ENCODE measurements at places on chromosomes 1 and 21.

GRCh38 chr1:228308628-228309325, 97.9 kb downstream of the TRIM11 start:
- DNase-seq = no peak

DNA sequence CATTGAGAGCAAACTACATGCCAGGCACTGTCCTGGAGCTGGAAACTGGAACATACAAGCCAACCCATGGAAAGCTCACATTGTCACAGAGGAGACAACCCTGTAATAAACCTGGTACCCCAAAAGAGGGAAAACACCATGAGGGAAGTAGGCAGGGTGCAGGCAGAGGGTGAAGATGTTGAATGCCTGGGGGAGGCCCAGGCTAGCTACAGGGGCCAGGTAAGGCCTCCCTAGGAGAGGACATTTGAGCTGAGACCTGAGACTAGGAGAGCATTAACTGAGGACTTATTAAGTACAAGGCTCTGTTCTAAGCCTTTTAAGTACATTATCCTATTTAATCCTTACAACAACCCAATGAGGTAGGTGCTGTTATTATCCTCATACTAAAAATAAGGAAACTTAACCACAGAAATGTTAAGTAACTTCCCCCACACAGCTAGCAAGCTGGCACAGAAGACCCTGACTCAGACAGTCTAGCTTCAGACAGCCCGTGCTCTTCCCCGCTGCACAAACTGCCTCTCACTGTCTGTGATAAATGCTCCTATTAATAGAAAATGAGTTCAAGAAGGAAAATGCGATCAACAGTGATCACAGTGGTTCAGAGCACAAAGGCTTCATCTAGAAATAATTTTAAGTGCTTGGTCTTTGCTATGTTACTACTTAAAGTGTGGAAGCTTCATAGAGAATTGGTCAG, 41.8 kb downstream of the ZNF281 start:
- DNase-seq = no peak

DNA sequence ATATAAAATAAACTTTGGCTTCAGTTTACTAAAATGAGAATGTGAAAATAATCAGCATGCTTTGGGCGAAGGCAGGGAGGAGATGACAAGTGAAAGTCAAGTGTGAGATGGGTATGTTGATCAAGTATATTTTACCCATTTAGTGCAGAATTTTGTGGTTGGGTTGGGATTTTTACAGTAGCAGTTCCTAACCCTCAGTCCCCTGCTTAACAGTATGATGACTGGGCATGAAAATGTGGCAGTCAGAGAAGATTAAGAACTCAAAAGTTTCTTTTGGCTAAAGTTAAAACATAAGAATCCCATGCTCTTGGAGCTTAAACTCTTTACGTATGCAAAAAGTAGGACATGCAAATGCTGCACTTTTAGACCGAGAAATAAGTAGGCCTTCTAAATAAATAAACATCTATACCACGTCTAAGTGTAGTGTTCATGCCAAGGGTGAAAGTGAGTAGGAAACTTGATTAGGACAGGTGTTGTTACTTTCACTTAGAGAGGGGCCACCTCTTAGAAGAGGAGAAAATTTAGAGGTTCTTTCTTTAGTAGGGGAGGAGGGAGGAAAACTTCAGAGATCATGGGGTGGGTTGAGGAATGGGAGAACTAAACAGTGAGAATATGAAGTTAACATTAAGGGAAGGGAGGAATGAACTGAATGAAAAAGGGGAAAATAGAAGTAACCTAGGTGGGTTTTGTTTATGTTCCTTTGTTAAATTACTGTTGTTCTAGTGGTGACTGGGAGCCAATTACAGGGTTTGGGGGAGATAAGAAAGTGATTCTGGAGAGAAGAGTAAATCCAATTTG, 127.8 kb downstream of the OSBPL9 start:
- DNase-seq = no peak

- DNase-seq = no peak
Observed at GRCh38 chr1:44884746-44885145, 41.7 kb upstream of the PTCH2 start.

- no peak for DNase-seq
Observed at GRCh38 chr1:10751160-10751559, 45.3 kb downstream of the CASZ1 start.

GRCh38 chr1:5651027-5651410, 341.2 kb downstream of the NPHP4 start:
- no peak for DNase-seq

- DNase-seq = no peak
Observed at GRCh38 chr21:38027901-38028498, 111.7 kb upstream of the KCNJ6 start.

DNA sequence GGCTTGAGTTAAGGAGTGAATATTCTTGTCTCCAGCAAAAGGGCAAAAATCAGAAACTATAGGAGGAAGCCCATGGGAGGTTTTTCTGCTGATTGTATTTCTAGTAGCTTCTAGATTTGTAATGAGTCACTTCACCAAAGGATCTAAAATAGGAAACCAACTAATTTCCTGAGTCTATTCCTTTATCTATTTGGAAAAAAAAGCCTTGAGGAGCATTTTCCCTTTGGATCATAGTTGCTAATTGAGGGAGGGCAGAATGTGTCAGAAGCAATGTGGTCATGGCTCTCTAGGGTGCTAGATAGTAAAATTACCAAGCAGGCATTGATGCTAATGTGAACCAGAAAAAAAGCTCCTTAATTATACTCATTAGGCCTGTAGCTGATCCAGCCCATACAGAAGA, at the start of gene OR10R2:
Gene OR10R2 (plus strand): TSS at position 301 of the 400 bp plus-strand sequence. CDS start 106 bp downstream, outside the sequence.
- DNase-seq = no peak

DNA sequence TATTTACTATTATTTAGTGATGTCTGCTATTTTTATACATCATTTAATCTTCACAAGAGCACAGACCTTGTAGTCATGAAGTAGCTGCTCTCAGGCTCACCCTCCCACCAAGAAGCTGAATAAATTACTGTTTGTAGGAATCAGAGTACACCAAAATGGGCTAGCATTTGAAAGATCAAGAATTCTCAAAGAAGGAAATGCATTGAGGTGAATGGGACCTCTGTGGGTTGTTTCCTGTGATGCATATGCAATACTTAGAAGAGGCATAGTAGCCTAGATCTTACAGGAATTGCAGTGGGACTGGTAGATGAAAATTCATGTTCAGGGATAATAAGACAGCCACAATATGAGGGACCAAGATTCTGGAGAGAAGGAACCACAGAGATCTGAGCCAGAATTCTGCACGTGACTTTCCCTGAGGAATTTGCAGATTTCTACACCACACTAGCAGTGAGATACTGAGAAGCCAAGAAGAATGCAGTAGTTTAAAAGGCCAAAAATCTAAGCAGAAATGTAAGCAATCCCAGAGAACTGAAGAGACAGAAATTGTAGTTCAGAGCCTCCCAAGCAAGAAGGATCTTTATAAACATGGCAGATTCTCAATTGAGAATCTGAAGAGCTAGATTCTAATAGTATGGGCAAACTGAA, 307.0 kb downstream of the ST6GALNAC3 start:
- DNase-seq = no peak

DNA sequence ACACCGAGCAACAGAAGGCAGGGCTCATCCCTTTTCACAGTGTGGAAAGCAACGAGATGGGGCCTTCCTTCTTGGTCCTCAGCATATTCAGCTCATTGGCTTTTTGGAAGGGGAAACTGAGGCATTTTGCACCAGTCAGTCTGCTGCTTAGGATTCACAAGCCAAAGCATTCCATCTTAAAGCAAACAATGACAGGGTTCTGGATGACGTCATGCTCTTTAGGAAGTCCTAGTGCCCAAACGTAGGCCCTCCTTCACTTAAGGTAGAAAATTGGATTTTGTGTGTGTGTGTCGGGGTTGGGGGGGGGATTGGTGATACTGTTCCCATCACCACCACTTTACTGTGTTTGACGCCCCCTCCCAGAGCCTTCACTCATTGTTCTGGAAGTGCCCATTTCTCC, 101.6 kb downstream of the SELENOF start:
- no peak for DNase-seq

- DNase-seq = no peak
Observed at GRCh38 chr1:219517031-219517430, 95.9 kb downstream of the ZC3H11B start.

DNA sequence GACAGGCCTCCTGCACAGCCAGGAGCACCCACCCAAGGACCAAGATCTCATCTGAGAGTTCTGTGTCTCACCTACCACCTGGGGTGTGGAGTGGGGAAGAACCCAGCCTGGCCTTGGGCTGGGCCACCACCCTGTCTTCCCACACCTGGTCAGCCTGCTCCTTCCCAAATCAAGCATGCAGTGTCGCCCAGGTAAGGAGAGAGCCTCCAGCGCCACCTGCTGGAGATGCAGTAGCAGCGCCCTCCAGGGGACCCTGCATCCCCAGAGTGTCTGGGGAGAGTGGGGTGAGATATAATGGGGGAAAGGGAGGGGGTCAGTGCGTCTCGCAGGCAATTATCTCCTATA, 32.3 kb downstream of the KIAA2013 start:
- DNase-seq = peak; percentile 36

GRCh38 chr1:178335426-178335825, 161.3 kb downstream of the CLEC20A start:
- no peak for DNase-seq

DNA sequence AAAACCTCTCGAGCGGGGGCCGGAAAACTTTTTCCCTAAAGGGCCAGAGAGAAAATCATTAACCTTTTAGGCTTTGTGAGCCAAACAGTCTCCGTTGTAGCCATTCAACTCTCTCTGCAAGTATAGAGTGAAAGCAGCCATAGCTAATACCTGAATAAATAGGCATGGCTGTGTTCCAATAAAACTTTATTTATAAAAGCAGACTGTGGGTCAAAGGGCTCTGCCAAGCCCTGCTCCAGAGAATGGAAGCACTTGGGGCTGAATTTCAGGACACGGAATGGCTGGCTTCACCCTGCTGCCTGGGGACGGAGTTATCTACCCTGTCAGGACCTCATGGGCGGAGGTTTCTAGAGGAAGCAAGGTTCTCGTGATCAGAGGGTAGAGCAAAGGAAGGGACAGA, 92.7 kb downstream of the CASZ1 start:
- no peak for DNase-seq

DNA sequence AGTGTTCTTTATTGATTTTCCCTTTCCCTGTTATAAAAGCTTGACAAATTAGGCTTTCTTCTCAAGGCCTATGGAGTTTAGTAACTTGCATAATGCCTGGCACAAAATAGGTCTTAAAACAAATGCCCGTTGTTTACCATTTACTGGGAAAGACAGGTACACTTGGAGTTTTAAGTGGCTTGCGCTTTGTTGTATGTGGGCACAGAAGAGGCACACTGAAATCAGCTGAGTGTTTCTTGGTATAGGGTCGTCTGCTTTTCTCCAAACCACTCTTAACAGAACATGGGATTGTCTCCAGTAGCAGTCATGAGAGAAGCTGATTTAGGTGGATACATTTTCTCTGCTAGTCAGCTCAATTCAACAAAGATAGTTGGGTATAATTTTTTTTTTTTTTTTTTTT, 132.5 kb downstream of the SYT14 start:
- DNase-seq = no peak

- no peak for DNase-seq
Observed at GRCh38 chr1:172467446-172467845, 23.6 kb upstream of the PIGC start.

DNA sequence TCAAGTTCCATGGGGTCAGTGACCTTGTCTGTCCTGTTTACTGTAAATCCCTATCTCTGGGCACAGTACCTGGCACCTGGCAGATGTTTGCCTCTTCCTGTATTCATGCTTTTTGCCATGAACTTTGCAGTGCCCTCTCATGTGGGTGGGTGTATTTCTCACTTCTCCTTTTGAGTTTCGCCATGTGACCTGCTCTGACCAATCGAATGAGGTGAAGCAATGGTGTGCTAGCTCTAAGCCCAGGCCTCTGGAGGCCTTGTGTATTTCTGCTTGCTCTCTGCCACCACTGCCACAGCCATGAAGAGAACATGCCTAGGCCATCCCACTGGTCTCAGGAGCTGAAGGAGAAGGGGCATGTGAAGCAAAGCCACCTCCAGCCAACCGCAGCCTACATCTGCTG, 185.5 kb upstream of the ZC3H12A start:
- no peak for DNase-seq

- no peak for DNase-seq
Observed at GRCh38 chr1:3240524-3241235, 171.7 kb downstream of the PRDM16 start.

DNA sequence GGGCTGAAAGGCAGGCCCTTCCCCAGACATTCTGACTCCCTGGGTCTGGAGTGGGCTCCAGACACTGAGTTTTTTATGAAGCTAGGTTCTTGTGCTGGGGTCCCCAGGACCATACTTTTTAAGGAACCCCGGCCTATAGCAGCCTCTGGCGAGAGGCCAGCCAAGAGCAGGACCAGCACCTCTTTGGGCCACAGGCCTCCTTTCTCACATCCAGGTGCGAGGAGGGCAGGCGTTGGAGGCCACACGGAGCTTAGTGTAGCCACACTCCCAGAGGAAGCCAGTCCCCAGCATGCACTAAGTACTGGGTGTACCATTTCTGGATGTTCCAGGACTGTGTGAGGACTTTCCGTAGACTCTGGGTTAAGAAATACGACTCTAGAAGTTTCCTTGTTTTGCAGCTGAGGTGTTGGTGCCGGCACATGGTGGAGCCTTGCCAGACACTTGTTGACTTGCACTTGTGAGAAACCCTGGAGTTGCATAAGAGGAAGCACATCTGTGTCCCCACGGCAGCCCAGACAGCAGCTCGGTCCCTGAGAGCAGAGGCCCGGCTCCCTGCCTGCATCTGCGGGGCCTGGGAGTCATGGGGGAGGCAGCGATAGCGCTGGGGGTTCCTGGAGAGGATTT, 122.2 kb upstream of the VAMP3 start:
- no peak for DNase-seq

DNA sequence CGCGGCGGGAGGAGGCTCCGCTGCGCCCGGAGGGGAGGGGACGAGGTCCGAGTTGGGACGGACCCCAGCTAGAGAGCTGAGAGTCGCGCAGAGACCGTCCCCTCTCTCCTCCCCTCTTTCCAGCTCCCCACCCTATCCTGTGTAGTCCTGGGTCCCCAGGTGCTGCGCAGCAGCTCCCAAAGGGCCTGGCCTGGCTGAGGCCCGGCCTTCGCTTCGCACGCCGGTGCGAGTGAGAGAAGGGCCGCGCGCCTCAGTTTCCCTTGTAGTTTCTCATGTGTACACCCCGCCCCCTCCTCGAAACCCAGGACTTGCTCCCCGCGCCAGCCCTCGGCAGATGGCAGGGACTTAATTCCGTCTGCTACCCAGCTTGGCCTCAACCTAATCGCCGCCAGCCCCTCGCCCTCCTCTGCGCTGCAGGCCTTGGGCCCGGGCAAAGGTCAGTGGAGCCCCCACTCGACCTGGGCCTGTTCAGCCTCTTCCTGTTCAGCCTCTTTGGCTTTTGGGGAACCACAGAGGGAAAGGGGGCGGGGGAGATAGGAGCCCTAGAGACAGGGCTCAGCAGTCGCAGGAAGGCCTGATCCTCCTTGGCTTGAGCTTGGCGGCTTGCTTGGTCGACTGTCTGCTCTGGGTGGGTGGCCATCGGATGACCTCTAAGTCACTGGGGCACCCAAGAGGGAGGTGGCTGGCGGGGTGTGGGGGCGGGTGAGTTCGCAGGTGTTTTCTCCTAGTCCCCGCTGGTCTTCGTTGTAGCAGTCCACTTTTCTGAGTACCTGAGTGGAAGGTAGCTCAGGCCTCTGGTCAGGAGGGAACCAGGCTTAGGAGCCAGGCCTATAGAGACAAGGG, 1.0 kb downstream of the ZNF687 start:
- DNase-seq = no peak

GRCh38 chr1:4174291-4175200, 274.5 kb upstream of the C1orf174 start:
- no peak for DNase-seq

GRCh38 chr1:181813266-181813665, 248.2 kb downstream of the ZNF648 start:
- no peak for DNase-seq

- DNase-seq = no peak
Observed at GRCh38 chr1:58921342-58921741, 137.5 kb upstream of the JUN start.

GRCh38 chr1:229034342-229034741, 236.6 kb upstream of the RAB4A start:
- DNase-seq = no peak

All from stimulated activated CD8-positive, alpha-beta memory T cell treated with anti-CD3 and anti-CD28 coated beads, Interleukin-7, amount 100 ng/mL, for 4 hours (primary cell).